SK-N-DZ (cell line): ENCODE measurements at places on chromosomes 3 and 15.

- DNase-seq = no peak
These were observed 3.0 kb upstream of the CD80 start for GRCh38 chr3:119562307-119562961.

DNA sequence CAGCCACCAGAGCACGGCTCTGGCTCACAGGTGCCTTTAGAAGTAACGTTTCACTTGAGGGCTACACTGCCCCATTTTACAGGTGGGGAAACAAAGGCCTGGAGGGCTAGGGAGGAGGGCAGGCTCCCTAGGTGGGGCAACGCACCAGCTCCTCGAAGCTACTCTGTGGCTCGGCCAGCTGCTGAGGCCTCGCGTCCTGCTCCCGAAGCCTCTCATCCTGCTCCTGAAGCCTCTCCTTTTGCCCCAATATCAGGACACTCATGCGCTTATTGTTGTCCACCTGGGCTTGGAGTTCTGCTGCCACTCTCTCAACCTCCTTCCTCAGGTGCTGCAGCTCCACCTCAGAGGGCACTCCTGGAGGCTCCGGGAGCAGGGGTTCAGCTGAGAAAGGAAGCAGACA lies 28.2 kb upstream of the OR4F6 start:
- no peak for DNase-seq

DNA sequence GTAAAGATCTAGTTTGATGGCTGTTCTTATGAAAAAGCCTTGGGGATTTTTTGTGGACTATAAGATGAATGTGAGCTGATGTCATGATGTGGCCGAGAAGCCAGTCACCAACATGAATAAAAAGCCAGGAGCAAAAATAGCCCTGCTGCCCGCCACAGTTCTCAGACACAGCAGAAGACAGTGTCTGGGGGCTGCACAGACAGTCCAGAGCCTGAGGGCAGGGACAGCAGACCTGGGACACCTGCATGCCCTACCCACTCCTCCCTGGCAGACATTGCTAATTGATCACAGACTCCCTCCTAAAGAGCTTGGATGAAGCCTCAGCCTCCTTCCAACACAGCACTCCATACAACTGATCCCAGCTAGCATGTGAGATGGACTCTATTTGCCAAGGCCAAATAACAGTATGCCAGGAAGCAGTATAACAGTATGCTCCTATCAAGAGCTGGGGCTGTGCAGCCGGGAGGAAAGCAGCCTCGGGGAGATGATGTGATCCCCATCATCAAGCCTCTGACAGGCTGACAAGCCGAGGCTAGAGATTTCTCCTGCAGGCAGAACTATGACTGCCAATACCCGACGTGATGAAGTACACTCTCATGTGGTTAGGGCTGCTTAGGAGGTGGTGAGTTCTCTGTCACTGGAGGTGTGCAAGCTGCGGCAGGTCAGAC lies 105.4 kb upstream of the RPL32 start:
- DNase-seq = no peak

DNA sequence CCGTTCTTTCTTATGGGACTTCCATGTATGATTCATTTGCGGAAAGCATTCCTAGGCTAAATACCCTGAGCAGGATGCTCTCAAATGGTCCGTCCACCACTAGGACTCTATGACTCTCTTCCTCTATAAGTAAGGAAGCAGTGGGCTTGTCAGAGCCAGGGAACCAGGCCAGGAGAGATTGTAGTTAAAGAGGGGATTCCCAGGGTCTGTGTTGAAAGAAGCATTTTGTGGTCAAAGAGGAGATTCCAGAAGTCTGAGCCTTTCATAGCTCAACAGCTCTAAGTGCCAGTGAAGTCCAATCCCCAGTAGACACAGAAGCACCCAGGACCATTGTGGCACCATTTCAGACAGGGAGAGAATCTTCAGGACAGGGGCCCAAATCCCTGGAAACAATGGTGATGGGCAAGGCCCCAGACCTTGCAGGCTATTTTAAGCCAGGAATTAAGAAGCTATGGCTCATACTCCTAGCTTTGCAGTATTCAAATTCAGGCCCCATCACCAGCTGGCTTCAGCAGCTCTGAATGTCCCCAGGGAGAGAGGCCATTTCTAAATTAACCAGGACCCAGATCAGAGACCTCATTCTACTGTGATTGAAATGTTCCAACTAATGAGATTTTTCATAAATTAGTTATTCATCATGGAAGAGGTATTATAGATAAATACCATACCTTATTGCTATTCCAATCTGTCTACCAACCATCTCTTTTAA lies 81.7 kb downstream of the CD47 start:
- no peak for DNase-seq

DNA sequence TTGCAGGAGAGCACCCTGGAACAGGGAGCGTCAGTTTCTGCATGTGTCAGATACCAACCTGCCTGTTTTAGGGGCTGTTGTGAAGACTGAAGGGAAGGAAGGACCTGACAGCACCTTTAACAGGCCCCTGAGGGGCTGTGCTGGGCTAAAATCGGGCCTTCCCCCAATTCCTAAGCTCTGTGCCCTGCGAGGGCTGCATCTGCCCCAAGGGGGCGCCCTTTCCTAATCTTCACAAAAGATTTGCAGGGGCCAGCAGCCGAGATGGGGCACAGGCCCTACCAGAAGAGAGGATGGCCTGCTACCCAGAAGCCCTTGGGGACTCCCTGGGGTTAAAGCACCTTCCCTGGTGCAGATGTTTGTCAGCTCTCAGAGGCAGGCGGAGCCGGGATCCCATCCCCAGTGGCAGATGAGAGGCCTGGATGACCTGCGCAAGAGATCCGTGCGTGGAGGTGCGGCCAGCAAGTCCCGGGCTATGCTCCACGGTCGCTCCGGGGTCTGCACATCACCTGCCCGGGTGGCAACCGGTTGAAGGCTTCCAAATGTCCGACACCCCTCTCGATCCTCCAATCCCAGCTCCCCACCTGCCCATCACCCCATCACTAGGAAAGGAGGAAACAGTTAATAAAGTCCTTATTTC lies 53.6 kb downstream of the RHCG start:
- peak; percentile 89 for DNase-seq

DNA sequence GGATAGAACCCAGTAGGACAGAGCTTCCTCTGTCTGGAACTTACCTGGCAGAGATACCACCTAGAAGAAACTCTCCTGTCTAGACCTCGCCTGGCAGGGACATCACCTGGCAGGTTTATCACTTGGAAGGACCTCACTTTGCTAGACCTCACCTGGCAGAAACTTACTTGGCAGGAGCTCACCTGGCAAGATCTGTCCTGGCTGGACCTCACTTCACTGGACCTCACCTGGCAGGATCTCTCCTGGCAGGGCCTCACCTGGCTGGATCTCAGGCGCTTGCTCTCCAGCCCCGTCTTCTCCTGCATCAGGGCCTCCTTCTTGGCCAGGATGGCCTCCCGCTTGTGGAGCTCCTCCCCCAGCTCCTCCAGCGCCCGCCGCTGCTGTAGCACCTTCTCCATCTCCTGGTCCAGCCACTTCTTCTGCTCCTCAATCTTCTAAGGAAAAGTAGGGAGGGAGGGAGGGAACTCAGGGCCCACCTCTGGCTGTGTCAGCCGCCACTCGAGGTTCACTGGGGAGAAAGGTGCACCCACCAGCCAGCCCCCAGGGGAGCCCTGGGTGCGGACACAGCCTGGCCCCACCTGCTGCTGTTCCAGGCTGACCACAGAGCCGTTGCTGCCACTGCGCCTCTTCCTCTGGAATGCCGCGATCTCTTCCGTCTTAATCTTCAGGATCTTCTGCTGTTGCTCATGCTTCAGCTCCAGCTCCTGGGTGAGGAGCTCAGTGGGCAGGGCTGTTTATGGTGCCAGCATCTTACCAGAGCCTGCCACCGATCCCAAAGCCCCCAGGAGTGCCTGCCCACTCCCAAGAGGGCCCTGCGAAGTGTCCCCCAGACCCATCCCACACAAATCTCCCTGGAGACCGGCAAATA lies 22.5 kb downstream of the KIF7 start:
- no peak for DNase-seq

DNA sequence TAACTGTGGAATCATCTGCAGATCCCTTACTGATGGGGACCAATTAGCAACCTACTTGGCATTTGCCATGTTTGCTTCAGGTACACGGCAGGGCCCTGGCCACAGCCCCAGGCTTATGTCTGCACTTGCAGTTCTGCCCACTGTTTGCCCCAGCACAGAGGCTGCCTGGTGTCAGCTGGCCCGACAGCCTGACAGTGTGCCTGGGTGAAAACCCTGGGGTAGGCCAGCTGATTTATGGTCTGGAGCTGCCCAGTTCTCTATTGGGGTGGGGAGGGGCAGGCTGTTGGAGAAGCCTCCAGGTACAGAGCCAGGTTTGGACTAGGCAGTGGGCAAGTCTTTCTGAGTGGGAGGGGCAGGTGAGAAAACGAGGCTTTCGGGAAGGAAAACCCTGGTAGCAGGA lies 11.2 kb upstream of the TGM5 start:
- DNase-seq = no peak

DNA sequence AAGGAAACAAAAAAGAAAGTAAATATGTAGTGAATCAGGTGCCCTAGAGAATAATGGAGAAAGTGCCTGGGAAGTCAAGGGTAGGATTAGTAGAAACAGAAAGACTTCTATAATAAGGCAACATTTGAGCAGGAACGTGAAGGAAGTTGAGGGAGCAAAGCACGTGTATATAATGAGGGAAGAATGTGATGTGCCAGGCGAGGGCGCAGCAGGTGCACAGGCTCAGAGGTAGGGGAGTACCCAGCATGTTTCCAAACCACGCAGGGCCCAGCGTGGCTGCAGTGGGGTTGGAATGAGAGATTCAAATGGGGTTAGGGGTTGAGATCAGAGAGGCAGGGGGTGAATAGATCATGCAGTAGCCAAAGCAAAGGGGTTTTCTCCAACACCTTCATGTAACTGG lies 91.9 kb upstream of the VGLL4 start:
- DNase-seq = no peak

- DNase-seq = no peak
These were observed 193.1 kb upstream of the DCBLD2 start for GRCh38 chr3:99094606-99095005.

- no peak for DNase-seq
These were observed 219.8 kb downstream of the UNC13C start for GRCh38 chr15:54197995-54198394.

DNA sequence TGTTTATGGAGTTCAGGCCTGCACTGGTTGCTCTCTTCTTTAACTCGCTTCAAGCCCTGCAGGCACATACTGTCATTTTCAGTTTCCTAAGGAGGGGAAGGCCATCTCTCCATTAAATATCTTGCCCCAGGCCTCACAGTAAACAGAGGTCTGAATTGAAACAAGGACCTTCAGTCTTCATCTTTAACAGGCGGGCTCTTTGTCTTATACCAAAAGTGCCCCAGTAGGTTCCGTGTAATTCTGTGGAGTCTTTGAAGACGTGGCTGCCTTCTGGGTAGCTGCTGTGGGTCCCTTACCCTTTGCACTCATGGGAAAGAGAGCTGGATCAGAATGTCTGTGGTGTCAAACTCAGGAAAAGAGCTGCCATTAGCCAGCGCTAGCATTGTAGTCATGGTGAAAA lies 161.2 kb downstream of the APBA2 start:
- DNase-seq = no peak

DNA sequence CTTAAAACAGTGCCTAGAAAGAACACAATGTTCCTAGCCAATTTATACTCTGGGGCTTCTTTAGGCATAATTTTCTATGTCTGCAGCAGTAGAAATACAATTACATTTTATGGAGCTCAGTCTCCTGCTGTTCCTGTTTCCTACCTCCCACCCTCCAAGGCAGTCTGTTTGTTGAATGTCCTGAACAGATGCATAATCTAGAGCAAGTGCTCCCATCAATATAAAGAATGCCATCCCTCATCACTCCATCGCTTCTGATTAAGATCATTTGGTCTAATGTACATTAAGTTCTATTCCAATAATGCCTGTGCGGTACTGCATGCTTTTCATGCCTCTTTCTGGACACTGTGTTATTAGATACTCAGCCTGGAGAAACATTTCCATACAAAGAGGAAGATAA lies 869.8 kb upstream of the CFAP20DC start:
- DNase-seq = peak; percentile 41

- DNase-seq = no peak
These were observed 36.4 kb downstream of the LINS1 start for GRCh38 chr15:100565591-100565990.

GRCh38 chr3:131349454-131349853 lies 32.1 kb upstream of the NUDT16 start:
- DNase-seq = no peak

DNA sequence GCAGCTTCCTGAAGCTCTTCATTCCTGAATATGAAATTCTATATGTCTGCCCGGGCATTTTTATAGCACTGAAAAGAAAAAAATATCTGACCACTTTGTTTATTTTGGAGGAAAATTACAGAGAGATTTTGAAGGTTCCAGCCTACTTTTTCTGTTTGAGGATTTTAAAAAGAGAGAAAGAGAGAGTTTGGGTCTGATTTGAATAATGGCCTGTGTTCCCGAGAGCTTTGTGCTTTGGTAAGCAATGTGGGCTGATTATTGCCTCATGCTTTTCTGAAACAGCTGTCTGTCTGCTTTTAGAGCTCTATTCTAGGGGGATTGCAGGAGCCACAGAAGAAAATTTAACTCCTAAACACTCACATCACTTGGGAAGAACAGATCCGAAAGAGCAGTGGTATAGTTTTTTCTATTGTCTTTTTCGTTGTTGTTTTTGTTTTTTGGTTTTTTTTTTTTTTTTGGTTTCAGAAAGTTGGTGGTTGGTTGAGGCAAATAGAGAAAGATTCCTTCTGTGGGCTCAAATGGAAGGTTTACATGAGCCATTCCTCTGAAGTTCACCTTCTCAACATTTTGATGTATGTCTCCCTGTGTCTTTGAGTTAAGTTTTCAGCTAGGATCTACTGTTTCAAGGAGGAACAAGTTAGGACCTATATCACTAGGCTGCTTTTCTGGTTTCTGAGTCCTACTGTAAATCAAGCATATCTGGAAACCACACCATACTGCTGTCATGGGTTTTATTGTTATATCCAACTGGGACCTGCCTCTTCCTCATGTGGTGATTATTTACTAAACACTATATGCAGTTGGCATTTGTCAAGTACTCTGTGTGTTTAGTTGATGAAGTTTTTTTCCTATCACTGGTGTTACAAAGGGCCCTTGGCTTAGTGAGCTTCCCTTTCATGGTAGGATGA lies 178.9 kb downstream of the KCNMB2 start:
- no peak for DNase-seq

DNA sequence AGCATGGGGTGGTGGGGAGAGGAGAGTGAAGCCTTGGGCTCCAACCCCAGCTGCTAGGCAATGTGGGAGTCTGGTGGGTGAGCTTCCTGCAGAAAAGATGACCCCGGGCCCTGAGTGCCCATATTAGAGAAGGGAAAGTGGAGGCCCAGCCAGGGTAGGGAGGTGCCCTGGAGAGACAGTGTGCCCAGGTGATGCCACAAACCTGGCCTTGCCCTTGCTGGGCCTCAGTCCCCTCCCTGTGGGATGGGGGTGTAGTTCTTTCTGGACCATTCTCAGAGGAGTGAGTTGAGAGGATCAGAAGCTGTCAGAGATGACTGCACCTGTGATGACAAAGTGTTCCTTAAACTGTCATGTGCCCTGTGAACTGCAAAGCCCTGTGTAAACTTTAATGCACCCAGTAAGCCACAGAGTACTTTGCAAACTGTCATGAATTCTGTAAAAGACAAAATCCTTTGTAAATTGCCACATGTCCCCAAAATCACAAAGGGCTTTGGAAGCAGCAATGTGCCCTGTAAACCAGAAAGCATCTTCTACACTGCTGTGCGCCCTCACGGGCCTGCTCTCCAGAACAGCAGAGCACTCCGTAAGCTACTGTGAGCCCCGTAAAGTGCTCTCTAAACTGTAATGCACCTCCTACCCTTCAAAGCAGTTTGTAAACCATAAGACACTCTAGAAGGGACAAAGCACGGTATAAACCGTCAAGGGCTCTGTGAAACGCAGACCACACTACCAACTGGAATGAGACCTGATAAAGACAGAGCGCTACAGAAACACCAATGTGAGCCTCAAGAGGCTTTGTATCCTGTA lies 51.3 kb upstream of the FGD5 start:
- no peak for DNase-seq
